WTC11 (cell line): ENCODE measurements at places on chromosomes 1 and 21.
A peak's percentile ranks its signal among the peaks of the same experiment; 100 is the strongest.

- peaks cover 9% of the 10 kb centered on the region; the same call in 1 of the 2 replicates for H3K4me1 ChIP-seq
- H3K4me3 ChIP-seq: peak overlapping the region; percentile 95
- peak overlapping the region; percentile 99 for H3K27ac ChIP-seq
- H3K27me3 ChIP-seq: no peaks in the 10 kb centered on the region
Observed at GRCh38 chr1:1470626-1471388, 758 bp upstream of the ATAD3B start.

GRCh38 chr1:222081859-222082258, 340.0 kb upstream of the DUSP10 start:
- peaks cover 15% of the 10 kb centered on the region for H3K4me1 ChIP-seq
- peaks cover 8% of the 10 kb centered on the region for H3K36me3 ChIP-seq
- H3K27me3 ChIP-seq: no peaks in the 10 kb centered on the region
- H3K27ac ChIP-seq: no peak overlapping the region
- no peak for DNase-seq
- no peak overlapping the region for H3K4me3 ChIP-seq

GRCh38 chr1:162131400-162132321, 62.2 kb downstream of the NOS1AP start:
- no peaks in the 10 kb centered on the region for H3K36me3 ChIP-seq
- no peak overlapping the region for H3K4me3 ChIP-seq
- H3K27me3 ChIP-seq: no peaks in the 10 kb centered on the region

- H3K4me3 ChIP-seq: no peak overlapping the region
- no peak overlapping the region for H3K27ac ChIP-seq
- H3K36me3 ChIP-seq: no peaks in the 10 kb centered on the region
- no peaks in the 10 kb centered on the region for H3K27me3 ChIP-seq
Observed at GRCh38 chr1:44553127-44553758, 121.0 kb downstream of the TMEM53 start.

DNA sequence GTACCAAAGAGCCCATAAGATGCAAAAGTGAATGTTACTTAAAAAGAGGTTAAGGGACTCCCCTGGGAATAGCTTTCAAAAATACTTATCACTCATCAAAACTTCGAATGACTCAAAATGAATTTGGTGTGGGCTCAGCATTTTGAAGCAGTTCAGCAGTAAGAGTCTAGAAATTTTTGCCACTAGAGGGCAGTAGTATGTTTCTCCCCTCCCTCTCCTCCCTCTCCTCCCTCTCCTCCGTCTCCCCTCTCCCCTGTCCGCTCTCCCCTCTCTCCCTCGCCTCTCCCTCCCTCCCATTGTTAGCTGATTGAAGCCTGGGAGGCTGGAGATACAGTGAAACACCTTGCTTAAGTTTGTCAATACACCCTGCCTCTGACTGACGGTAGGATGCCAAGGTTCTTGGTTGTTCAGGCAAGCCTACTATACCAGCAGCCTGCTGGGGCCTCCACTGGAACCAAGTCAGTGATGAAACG, 70.8 kb upstream of the TENT5C start:
- no peak overlapping the region for H3K4me3 ChIP-seq
- no peak overlapping the region for H3K27ac ChIP-seq
- no peaks in the 10 kb centered on the region for H3K36me3 ChIP-seq
- DNase-seq: peak; percentile 64
- no peaks in the 10 kb centered on the region for H3K27me3 ChIP-seq

- H3K27me3 ChIP-seq: no peaks in the 10 kb centered on the region; the same call in 1 of the 2 replicates
- H3K27ac ChIP-seq: no peak overlapping the region
- H3K4me1 ChIP-seq: peaks cover 17% of the 10 kb centered on the region
- H3K36me3 ChIP-seq: no peaks in the 10 kb centered on the region
- no peak for DNase-seq
Observed at GRCh38 chr21:33883118-33883517, 32.5 kb downstream of the ATP5PO start.
